Mucosa of descending colon (tissue), 3 donors: ENCODE measurements at places on chromosomes 6 and 20.

DNA sequence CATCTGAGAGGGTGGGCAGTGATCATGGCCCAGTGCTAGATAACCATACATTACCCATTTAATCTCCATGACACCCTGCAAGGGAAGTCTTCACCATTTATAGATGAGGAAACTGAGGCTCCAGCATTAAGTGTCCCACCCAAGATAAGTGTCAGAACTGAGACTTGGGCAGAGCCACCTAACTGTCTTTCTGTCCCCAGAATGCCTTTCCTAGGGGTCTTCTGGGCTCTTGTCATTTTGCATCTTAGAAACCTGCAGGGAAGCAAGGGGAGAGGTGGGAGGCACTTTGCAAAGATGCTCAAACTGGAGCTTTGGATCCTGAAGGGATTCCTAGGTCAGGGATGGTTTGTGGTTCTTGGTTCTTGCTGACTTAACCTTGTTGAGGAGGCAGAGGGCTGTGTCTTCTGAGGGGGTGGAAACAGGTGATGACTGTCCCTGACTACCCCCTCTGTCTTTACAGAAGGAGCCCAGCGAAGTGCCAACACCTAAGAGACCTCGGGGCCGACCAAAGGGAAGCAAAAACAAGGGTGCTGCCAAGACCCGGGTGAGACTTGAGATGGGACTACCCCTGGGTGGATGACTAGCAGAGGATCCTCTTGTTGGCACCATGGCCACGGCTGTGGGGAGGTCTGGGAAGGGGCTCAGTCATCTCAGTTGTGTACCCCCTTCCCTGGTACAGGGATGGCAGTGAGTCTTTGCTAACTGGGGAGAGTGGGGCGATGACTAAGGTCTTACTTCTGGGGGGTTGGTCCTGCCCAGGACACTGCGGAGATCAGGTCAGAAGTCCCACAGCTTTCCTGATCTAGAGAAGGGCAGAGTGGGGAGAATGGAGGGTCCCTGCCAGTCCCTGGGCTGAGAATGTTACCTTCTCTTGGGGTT is 5.8 kb downstream of the HMGA1 start:
- no peak for DNase-seq

GRCh38 chr20:15498926-15499325 is 1074.3 kb downstream of the KIF16B start:
- no peak for DNase-seq

DNA sequence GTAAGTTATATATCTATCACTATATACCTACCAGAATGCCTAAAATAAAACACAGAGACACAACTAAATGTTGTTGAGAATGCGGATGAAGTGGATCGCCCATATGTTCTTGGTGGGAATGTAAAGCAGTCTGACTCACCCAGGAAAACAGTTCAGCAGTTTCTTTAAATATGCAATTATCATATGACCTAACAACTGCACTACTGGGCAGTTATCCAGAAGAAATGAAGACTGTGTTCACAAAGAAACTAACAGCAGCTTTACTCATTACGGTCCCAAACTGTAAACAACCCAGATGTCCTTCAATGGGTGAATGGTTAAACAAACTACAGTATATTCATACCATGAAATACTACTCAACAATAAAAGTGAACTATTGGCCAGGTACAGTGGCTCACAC is 14.3 kb upstream of the ZC3H12D start:
- DNase-seq, result no peak

GRCh38 chr6:121593011-121593641 is 157.7 kb downstream of the GJA1 start:
- no peak for DNase-seq

DNA sequence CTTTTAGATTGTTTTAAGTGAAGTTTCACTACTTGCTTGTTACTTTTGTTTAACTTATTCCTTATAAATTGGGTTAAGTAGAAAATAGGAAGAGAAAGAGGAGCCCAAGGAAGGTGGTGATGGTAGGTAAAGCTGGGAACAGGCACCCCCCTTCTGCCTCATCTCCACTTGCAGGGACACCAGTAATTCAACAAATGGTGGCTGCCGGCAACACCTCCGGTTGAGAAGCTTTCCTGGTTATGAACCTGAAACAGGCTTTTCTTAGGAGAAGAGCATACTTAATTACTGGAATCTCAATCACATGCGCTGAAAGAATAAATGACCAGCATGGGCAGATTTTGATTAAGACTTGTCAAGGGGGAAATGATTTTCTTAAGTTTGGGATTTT is 158.9 kb upstream of the ZNF217 start:
- no peak for DNase-seq

DNA sequence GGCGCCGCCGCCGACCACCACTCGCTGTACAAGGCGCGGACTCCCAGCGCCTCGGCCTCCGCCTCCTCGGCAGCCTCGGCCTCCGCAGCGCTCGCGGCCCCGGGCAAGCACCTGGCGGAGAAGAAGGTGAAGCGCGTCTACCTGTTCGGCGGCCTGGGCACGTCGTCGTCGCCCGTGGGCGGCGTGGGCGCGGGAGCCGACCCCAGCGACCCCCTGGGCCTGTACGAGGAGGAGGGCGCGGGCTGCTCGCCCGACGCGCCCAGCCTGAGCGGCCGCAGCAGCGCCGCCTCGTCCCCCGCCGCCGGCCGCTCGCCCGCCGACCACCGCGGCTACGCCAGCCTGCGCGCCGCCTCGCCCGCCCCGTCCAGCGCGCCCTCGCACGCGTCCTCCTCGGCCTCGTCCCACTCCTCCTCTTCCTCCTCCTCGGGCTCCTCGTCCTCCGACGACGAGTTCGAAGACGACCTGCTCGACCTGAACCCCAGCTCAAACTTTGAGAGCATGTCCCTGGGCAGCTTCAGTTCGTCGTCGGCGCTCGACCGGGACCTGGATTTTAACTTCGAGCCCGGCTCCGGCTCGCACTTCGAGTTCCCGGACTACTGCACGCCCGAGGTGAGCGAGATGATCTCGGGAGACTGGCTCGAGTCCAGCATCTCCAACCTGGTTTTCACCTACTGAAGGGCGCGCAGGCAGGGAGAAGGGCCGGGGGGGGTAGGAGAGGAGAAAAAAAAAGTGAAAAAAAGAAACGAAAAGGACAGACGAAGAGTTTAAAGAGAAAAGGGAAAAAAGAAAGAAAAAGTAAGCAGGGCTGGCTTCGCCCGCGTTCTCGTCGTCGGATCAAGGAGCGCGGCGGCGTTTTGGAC is 2.0 kb downstream of the SOX4 start:
- peak; percentile 67 for DNase-seq

- DNase-seq, result no peak
Measured at GRCh38 chr6:116280161-116280932, 617 bp upstream of the TSPYL1 start.

DNA sequence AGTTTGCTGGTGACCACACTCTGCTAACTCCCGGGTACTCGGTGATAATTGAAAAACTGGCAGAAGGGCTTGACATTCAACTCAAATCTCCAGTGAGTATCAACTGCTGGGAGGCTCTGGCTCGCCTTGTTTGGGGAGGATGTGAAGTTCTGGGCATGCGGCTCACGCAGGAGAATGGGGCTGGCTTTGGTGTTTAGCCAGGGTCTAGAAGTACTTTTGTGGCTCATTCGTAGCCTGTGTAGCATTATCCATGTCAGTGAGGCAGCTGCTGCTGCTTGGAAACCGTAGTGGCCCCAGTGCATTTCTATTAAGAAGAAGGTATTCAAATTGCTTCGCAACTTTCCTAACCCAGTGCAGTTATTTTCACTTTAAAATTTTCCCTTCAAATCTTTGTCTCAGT is 52.2 kb downstream of the KDM1B start:
- no peak for DNase-seq

- no peak for DNase-seq
Measured at GRCh38 chr6:133594652-133595110, 294.2 kb upstream of the TCF21 start.
